ENCODE measurements at places on chromosomes 3 and 15.

- no peak for DNase-seq
Measured at GRCh38 chr3:59580499-59580898, 530.7 kb upstream of the CFAP20DC start.

GRCh38 chr15:45703670-45704328 is 69.0 kb downstream of the SQOR start:
- DNase-seq = no peak

DNA sequence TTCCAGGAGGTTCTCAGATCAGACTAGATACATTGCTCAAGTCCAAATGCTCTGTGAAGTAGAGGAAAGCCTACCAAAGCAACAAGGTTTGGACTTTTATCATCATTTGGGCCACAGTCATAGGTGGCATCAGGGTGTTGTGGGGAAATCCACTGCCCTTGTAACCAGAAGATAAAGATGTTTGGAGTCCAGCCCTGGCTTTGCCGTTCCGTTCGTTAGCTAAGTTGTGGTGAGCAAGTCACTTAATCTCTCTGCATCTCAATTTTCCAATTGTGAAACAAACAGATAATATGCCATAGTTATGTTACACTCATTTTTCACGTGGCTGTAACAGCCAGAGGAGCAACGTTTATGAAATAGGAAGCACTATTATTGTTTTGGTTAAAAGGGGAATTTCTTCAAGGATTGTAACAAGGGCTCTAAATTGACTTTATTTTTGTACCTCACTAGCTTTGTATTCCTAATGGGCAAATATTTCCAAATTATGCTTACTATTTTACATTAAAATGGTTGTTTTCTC is 125.6 kb downstream of the CD47 start:
- no peak for DNase-seq

- DNase-seq = no peak
Measured at GRCh38 chr3:31508452-31509146, 24.1 kb upstream of the STT3B start.

GRCh38 chr3:17551333-17551732 is 191.1 kb downstream of the TBC1D5 start:
- no peak for DNase-seq

DNA sequence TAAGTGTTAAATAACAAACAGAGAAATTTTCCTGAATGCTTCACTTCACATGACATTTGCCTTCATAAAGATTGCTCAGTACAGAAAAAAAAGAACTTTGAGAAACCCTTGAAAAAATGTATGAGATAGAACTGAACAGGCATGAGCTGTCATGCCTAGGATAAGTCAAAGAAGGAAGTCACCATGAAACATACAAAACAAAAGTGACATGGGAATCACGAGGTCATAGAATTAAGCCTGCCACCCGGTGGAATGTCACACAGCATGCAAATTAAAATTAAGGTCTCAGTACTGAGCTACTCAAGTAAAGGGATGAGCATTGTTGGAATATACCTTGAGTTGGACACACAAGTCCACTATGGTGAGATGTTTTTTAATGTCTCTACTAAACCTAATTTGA is 652.5 kb upstream of the NECTIN3 start:
- DNase-seq = no peak

DNA sequence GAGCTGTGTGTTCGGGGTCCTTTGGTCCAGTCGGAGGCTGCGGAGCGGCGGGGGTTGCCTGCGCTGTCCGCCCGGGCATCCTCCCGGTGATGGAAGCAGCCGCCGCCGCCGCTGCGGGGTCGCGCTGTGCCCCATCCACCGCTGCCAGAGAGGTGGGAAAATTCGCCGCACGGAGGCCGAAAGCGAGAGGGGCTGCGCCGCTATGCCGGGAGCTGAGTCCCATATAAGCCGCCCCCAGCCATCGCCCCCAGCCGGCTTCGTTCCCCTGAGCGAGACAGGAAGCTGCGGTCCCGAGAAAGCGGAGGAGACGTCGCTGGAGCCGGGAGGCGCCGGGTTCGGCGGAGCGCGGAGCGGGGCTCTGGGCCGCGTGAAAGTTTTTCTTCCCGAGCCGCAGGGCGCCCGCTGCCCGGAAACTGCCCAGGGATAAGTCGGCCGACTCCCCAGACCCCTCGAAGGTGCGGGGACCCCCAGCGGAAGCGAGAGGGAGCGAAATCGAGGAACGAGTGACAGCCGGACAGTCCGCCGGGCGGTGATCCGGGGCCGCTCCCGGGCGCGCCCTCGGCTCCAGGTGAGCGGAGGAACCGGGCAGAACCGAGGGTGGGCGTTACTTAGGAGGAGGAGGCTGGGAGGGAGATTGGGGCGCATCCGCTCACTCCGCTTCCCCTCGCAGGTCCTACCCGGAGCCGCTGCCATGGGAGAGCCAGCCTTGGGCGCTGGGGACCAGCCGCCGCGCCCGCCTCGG is 574 bp downstream of the CHST2 start:
- peak; percentile 48 for DNase-seq

DNA sequence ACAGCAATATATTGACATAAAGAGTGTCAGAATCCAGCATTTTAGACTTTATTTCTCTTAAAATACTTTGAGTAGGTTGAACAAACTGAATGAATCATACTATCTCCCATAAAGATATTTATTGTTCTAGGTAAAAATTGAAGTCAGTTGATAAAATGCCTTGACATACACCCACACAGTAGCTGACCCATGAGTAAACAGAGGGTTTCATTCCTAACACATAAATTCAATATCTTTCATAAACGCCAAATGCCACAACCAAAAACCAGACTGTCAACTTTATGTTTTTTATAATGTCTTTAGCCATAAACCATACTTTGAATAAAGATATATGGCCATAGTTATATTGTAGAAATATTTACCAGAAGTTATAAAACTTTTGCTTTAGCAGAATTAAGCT is 742.4 kb downstream of the NAALADL2 start:
- DNase-seq = no peak

GRCh38 chr3:141796889-141797781 is 33.9 kb downstream of the GRK7 start:
- peak; percentile 35 for DNase-seq

- no peak for DNase-seq
Measured at GRCh38 chr3:179981646-179982045, 55.1 kb downstream of the PEX5L start.

- no peak for DNase-seq
Measured at GRCh38 chr3:57094575-57094974, 34.1 kb downstream of the SPATA12 start.

GRCh38 chr15:67385971-67386370 is 131.4 kb downstream of the IQCH start:
- no peak for DNase-seq

- DNase-seq = no peak
Measured at GRCh38 chr15:74906067-74906449, 593 bp downstream of the FAM219B start.

GRCh38 chr3:144554889-144555288 is 583.3 kb downstream of the DIPK2A start:
- DNase-seq = no peak

DNA sequence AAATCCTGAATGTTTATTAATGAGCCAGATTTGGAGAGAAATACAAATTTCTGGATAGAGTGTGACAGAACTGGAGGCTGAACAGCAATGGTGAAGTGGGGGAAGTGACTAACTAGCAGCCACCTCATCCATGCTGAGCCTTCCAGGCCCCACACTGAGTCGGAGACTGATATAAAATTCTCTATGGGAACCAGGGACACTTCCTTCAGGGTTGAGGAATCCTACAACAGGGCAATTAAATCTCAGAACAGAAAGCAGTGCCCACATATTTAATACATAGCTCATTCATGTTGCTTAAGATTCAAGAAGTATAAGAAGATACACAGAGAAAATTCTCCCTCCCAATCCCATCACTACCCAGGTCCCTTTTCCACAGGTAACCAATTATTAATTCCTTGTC is 49.3 kb downstream of the HACD2 start:
- DNase-seq = no peak

GRCh38 chr3:175593331-175593730 is 734.2 kb downstream of the NAALADL2 start:
- no peak for DNase-seq

- no peak for DNase-seq
Measured at GRCh38 chr3:63251499-63251898, 26.6 kb upstream of the SYNPR start.

DNA sequence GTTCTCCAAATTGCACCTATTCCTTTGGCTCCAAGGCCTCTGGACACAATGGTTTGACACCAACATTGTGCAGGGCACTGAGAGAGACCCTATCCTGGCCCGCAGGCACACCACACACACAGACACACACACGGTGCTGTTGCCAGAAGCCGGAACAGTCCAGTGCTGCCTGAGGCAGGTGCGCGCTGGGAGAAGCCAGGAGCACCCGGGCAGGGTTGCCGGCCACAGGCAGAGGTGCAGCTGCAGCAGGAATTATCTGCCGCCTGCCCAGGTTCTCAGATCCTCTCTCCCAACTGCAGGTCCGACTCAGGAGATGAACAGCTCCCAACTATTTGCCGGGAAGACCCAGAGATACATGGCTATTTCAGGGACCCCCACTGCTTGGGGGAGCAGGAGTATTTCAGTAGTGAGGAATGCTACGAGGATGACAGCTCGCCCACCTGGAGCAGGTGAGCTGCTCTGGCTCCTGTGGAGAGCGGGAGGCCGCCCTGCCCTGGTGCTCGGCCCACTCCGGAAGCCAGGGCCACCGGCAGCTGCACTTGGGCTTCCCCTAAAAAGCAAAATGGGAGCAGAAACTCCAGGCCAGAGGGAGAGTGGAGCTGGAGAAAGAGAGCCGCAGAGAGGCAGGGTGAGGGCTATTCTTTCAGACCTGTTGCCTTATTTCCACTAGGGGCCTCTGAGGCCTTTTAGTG is 42.9 kb downstream of the CHDH start:
- no peak for DNase-seq

DNA sequence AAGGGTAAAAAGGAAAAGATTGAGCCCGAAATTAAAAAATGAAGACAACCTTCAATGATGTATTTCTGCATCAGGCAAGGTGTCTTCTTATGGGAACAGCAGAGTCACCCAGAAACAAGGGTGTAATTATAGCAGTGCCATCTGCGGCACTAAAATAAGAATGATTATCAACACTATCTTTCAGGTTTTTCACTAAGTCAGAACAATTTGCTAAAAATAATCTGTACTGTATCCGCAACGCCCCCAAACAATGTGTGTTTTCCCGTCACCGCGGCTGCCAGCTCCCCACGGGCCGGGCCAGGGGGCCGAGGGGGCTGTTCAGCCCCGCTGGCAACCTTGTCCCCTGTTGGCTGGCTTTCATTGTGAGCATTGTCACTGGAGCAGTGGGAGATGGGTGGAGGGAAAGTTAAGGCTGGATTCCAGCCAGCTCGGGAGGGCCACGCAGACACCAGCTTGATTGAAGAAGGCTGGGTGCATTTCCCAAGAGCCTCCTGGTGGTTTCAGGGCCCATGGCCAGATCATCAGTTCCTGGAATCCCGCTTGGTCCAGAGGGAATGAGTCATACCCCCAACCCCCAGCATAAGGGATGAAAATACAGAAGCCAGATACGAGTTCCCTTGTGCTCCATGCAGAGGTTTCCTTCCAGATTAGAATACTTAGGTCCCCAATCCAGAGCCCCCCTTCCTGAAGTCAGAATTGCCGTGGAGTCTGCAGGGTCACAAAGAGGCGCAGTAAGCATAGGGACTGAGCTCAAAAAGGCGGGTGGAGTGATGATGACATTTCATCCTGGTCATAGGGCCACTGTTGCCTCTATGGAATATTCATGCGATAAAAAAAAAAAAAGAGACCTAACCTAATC is 90.2 kb upstream of the KLF13 start:
- peak; percentile 86 for DNase-seq

GRCh38 chr15:76056931-76057330 is 2.9 kb upstream of the TMEM266 start:
- DNase-seq = no peak

DNA sequence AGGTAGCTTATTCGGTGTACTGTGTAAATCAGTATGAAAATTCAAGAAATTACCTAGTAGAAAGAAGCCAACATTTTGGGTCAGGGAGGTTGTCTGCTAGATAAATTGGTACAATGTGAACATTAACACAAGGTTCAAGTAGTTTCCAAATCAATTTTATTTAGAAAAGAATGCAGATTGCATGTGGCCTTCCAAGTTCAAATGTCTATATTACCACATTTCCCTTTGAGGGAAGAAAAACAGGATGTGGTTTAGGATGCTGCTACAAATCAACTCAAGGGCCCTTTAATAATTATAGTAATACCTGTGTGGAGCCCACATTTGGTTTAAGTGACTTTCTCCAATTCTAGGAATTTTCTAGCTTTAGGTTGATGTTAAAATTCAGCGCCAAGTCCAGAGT is 57.5 kb downstream of the CADPS start:
- DNase-seq = no peak

DNA sequence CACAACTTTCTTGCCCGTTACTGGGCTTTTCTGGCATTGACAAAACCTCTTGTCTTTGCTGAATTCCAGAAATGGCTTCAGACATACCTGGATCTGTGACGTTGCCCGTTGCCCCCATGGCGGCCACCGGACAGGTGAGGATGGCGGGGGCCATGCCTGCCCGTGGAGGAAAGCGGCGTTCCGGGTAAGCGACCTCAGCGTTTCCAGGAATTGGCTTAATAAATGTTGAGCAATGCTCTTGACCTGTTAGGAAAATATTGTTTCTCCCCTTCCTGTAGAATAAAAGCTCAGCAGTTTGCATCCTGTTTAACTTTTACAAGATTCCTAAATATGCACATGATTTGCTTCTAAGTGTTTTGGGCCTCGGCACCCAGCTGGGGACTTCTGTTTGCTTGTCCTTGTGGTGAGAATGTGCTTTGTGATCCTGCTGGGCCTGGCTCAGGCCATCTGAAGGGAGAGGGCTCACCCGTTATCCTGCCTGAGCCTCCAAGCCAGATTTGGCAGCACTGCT is 46.7 kb downstream of the ARNT2 start:
- DNase-seq = no peak

DNA sequence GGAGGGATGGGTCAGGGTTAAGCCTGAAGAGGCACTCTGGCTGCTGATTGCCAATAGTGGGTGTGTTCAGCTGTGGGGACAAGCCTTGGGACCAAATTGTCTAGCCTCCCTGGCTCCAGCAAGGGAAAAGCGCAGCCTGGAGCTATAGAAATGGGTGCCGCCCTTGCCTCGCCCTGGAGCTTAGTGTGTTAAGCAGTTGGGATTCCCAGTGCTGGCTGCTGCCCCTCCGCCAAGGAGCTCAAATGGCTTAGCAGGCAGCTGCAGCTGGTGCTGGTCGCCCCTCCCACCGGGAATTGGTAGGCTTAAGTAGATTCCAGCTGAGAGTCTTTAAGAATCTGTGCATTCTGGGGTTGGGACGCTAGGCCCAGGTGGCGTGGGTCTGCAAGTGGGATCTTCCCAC is 662.9 kb upstream of the TBL1XR1 start:
- DNase-seq = no peak

- DNase-seq = no peak
Measured at GRCh38 chr3:143139762-143140161, 20.2 kb downstream of the CHST2 start.

- no peak for DNase-seq
Measured at GRCh38 chr3:46027021-46027705, at the start of gene XCR1. Gene XCR1, minus strand, starts transcription at chr3:46027483. Its CDS starts 5,536 bp downstream, at chr3:46021947.

GRCh38 chr3:123027292-123028232 is at the start of gene SEMA5B:
Gene SEMA5B, minus strand, starts transcription at chr3:123027763. Its CDS starts 66,500 bp downstream, at chr3:122961263.
- peak; percentile 53 for DNase-seq

GRCh38 chr3:11558411-11558903 is 85.3 kb downstream of the VGLL4 start:
- no peak for DNase-seq
